Cerebellum (tissue), 4 donors: ENCODE measurements at places on chromosomes 16 and 17.

GRCh38 chr16:7017006-7017662 lies 315.5 kb upstream of the RBFOX1 start:
- no peak for DNase-seq

GRCh38 chr16:86027373-86028126 lies 128.6 kb downstream of the IRF8 start:
- no peak for DNase-seq

- no peak for DNase-seq
These were observed 459.7 kb downstream of the SOX9 start for GRCh38 chr17:72580321-72581127.

DNA sequence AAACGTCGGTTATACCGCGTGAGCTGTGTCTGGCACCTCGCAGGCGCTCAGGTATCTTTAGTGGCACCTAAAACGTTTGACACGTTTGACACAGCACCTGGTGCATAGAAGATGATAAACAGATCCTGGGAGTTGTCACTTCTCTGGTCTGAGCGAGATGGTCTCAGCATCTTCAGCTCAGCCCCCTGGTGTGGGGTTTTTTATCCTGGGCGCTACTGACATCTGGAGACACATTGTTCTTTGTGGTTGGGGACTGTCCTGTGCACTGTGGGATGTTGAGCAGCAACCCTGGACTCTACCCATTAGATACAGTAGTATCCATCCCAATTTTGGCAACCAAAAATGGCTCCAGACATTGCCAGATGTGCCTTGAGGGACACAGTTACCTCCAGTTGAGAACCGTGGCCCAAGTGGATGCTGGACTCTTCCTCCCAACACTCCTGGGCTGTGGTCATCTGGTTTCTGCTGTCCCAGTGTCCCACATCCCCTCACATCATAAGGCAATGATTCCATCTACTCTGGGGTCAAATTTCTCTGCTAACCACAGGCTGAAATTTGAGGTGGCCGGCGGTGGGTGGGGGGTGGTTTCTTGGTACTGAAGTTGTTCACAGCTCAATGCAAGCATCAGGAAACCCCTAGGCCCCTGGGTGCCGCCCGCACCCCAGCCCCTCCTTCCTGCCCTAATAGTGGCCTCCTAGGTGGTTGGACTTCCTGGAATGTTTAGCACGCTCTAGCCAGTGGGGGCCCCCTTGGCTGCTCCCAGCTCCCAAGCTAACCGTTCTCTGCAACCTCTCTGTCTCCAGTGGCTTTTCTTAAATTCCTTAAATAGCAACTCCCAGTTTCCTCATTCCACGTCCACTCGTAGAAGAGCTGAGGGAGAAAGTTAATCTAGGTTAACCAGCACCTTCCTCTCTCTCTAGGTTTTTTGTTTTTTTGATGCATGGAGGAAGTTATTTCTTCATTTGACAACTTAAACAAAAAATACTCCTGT lies 124.8 kb downstream of the ABCC1 start:
- DNase-seq, result no peak
